ENCODE measurements at places on chromosomes 7 and 10.

DNA sequence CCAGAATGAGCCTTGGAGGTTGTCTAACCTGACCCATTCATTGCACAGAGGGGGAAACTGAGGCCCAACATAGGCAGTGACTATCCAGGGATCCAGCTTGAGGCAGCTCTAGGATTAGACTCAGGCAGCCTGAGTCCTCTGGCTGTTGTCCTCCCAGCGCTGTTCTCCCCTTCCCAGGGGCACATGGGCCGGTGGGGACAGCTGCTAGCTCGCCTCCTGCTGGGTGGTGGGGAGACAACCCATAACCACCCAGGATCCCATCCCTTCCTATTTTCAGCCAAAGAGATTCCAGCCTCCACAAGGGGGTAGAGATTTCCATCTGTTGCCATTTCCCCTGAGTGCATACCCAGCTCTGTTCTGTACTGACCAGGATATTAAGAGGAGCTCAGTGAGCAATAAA lies 145.1 kb upstream of the GPR26 start:
- DNase-seq, result no peak

DNA sequence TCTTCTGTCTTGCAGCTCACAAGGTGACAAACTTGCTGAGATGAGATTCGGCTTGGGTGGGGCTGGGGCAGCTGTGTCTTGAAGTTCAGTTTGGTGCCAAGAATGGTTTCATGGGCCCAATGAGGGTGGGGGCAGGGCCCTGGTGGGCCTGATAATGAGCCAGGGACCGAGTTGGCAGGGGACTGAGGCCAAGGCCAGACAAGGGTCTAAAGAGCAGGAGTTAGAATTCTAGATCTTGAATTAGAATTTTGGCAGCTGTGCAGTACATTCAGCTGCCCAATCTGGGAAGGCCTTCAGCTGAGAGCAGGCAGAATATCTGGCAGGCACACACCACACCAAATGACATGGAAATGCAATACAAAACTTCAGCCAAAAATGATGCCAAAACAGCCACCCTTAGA lies 1.5 kb upstream of the JAZF1 start:
- no peak for DNase-seq

DNA sequence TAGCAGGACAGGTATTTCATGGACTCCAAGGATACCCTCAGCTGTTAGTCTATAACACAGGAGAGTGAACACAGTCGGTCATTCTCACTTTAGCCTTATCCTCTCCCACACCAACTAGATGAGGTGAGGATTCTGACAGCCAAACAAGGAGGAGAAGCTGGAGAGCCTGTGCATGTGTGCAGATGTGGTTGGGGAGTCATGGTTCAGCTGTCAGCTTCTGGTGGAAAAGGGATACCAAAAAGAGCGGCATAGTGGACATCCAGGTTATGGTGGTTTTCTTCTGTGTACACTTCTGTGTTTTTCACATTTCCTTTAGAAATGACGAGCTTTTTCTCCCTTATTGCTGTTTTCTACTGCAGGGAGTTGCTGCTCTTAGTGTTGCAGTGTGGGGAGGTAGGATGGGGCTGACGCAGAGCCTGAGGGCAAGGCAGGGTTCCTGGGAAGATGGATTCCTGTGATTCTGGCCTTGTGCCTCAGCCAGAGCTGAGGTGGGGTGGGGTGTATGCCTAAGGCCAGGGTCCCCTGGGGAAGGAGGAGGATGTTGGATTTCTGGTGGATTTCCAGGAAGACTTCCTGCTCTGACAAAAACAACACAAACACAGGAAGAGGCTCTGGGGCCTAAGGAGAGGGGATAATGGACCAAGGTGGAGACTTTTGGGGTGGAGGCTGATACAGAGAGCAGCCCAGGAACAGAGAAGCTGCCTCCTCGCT lies 26.6 kb downstream of the PLAU start:
- no peak for DNase-seq

DNA sequence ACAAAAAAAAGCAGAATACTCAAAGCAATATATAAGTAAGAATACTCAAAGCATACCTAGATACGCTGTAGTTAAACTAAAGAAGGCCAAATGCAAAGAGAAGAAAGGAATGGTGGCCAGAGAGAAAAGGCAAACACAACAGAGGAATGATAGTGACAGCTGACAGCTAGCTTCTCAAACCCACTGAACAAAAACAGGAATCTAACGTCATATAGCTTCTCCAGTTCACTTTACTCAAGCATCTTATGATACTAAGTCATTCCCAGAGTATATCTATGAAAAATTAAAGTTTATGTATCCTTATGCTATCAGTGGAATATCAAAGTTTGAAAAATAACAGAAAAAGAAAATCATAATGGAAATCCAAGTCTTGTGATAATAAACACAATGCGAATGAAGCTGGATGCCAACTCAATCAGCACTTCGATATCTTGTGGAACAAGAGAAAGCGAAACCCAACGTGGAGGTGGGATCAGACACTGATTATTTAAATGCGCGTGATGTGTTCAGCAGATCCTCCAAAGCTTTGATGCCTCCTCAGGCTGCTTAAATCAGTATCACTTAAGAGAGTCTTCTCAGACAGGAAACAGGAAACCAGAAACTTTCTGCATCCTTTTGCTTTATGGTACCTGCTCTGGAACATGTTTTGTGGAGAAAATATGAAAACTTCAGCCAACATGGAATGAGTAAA lies 102.8 kb downstream of the PIP4K2A start:
- DNase-seq, result no peak

GRCh38 chr7:77735457-77735856 lies 39.2 kb downstream of the RSBN1L start:
- DNase-seq, result no peak

DNA sequence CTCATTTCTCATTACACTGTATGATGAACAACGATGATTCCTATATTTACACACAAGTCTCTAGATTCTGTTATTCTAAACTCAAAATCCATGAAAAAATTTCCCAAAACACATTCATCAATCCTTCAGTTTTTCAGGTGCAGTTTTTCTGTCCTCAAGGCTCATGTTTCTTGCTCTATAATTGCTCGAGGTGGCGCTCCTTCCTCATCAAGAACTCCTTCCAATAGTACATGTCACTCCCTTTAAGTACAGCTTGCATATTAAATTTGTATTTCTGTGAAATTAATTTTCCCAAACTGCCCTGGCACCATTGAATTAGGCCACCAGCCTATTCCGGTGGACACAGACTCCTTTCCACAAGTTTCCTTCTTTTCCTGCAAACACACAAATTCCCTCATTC lies 188.7 kb upstream of the MINDY3 start:
- no peak for DNase-seq

- no peak for DNase-seq
Observed at GRCh38 chr10:488081-488932, 201.2 kb downstream of the DIP2C start.

DNA sequence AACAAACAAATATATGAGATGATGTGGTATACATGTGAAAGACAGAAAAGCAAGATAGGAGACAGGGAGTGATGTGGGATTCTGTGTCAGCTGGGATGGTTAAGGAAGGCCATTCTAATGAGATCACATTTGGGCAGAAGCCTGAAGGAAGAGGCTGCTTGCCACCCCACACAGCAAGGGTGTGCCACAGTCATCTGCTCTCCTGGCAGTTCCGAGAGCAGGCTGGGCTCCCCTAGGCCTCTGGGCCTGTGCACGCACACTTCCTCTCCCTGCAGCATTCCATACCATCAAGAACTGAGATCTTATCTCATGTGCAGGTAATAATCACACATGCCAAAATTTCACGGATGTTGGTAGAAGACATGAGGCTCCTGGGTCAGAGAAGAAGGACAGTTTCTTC lies 43.1 kb downstream of the SYPL1 start:
- no peak for DNase-seq

GRCh38 chr7:38453168-38453567 lies 178.0 kb downstream of the AMPH start:
- no peak for DNase-seq

DNA sequence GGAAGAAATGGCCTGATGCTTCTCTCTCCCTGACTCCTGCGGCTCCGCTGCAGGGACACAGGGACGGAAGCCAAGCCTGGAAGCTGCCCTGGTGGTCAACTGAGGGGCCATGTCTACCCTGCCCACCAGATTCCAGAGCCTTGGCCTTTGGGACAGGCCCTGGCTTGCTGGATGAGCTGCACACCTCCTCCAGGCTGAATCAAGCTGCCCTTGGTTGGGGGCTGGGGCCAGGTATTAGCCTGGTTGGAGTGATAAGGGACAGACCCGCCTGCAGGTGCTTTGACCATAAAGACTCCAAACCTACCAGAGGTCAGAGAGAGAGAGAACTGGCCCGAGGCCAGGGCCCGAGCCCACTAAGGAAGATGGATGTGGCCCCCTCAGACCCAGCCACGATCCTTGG lies 30.1 kb downstream of the CRHR2 start:
- DNase-seq, result no peak

- peak; percentile 50 for DNase-seq
Observed at GRCh38 chr7:44587843-44588711, 6.0 kb upstream of the TMED4 start.

DNA sequence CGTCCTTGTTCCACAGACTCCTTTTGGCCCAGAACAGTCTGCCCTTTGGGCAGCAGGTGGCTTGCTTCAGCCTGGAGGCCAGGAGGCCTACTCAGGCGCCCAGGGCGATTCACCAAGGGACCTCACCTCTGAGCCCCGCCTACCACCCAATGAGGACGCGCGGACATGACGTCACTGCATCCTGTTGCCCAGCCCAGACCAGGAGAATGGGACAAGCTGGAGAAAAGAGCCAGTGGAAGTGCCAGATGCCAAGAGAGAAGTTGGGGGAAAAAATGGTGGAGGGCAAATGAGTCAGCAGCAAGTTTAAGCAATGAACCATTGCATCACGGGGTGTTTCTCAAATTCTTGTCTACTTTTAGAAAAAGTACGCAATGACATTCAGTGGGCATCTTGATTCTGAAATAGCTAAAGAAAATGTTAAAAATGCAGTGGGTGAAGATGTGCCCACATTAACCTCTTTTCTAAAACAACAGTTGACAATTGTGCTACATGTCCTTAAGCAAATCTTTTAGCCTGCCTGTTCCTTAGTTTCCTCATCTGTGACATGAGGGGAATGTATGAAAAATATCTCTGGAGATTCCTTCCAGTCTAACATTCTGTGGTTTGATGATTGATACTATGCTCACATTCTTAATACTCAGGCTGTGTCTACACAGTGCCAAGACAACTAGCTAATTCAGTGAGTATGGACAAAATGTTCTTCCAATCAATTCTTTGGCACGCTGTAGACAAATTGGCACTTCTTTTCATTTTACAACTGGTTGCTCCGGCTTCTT lies 23.9 kb upstream of the LEP start:
- no peak for DNase-seq

- DNase-seq, result no peak
Observed at GRCh38 chr10:43042503-43043341, 34.1 kb upstream of the RET start.

DNA sequence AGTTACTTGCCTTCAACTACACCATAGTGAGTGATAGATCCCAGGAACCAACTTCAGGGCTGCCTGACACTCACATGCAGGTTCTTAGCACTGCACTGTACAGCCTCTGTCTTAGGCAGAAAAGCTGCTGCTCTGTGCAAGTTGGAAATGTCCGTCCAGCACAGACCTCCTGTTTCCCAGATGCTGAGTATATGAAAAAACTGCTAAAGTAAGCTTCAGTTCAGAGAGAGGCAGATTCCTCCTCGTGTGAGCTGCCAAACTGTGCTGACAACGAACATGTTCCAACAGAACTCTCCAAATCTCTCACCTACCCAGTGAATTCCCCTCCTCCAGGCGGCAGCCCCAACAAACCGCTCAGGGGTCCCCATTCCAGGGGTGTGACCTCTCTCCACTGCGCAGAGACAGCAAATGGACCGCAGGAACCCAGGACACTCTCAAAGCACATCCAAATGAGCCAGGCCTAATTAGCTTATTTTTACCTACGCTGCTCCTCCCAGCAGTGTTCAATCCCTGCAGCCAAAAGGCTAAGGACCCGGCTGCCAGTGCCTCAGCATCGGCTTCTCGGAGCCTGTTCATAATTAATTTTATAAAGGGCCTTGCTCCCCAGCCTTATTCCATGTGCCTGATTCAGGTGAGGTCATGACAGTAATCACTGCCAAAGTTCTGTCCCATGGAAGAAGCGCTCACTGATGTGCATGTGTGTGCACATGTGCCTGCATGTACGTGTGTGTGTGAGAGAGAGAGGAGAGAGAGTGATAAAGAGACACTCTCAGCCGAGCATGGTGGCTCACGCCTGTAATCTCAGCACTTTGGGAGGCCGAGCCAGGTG lies 159.5 kb upstream of the AUTS2 start:
- DNase-seq, result no peak

- no peak for DNase-seq
Observed at GRCh38 chr7:92794391-92794790, 42.0 kb downstream of the CDK6 start.

- DNase-seq, result no peak
Observed at GRCh38 chr7:113550966-113551365, 367.8 kb downstream of the PPP1R3A start.

- peak; percentile 35 for DNase-seq
Observed at GRCh38 chr7:140084972-140085371, 22.2 kb upstream of the PARP12 start.

- DNase-seq, result no peak
Observed at GRCh38 chr10:93404048-93404354, 78.1 kb downstream of the MYOF start.

DNA sequence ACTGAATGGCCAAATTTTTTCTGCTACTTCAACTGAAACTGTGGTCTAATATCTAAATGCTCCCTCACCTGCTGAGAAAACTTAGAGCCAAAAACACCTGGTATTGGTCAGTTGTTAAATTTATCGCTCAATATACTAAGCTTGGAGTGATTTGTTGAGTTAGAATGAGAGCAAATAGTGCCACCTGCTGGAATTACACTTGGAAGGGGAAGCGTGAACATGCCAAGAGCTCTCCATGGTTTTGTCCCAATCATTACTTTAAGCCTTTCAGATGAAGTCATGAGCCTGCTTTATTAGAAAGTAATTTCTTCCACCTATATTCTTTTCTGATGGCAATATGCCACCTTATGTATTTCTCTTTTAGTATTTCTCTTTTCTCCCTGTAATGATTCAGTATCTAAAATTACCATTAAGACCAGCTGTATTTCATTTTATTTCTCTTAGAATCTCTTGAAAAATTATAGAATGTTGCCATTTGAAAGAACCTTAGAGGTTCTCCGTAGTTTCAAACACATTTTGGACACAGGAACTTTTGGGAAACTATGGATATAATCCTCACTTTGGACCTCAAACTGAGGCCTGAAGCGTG lies 447.8 kb upstream of the C7orf33 start:
- no peak for DNase-seq

DNA sequence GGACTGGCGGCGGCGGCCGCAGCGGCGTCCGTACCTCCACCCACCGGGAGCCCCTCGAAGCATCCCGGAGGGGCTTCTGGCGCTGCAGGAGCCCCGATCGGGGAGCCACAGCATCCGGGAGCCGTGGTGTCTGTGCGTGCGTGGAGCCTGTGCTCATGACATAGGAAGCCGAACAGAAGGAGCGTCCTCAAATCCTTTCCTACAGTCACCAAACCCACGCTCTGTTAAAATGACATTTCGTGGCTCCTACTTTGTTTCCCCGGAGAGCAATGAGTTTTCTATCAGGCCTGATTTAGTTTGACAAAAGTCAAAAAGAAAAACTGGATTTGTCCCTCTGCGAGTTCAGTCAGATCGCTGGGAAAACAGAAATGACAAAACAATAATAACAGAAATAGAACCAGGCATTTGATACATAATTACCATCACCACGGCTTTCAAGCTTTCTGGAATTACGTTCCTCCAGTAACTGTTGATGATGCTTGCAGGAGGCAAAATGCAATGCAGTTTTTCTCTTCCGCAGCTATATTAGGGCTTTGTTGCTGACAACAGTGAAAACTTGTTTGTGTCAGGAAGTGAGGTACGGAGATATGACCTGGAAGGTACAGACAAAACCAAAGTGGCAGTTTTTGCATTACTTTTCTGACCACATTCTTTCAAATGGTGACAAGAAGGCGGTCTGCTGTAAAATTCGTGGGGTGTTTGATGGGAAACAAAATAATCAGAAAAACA lies 219.3 kb upstream of the MKLN1 start:
- DNase-seq, result no peak

All from stimulated activated CD4-positive, alpha-beta T cell treated with anti-CD3 and anti-CD28 coated beads, Interleukin-4, amount 100 ng/mL, for 1 hour (primary cell).